ENCODE measurements at places on chromosomes 4 and X.

- no peak for DNase-seq
Measured at GRCh38 chr4:179624768-179625181, 2182.5 kb upstream of the AGA start.

GRCh38 chr4:89071311-89071710, 14.3 kb upstream of the FAM13A start:
- DNase-seq, result no peak

DNA sequence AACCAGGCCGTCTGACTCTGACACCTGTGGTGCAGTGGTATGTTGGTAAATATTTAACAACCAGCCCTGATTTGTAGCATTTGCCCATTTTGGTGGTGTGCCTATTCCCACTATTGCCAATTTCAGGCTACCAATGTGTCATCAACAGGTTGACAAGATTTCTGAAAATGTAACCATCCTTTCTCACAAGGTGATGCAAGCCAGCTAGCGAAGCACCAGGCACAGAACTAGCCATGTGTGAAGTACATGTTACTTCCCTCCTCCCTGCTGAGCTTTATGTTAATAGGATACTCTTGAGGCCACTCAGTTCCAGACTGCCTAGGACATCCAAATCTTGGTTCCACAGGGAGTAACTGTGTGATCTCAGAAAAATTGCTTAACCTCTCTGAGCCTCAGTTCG, 7.2 kb upstream of the MAMLD1 start:
- no peak for DNase-seq

- no peak for DNase-seq
Measured at GRCh38 chr4:169677150-169677748, 56.9 kb downstream of the CLCN3 start.

DNA sequence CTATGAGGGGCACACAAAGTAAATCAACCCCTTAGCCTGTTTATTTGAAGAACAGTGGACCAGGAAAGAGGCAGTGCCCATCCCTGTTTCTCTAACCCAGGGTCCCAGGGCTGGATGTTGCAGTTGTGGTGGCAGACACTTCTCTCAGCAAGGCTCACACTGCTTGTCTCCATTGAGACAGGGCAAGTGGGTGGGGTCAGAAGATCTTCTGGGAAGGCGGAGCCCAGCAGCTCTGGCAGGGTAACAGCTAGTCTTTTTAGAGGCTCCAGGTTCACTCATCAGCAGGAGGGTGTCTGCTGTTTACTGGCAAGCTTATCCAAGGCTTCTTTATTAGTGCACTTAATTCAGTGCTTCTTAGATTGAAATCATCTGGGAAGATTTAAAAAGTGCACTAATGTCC, 659.8 kb upstream of the DIPK2B start:
- DNase-seq, result no peak

DNA sequence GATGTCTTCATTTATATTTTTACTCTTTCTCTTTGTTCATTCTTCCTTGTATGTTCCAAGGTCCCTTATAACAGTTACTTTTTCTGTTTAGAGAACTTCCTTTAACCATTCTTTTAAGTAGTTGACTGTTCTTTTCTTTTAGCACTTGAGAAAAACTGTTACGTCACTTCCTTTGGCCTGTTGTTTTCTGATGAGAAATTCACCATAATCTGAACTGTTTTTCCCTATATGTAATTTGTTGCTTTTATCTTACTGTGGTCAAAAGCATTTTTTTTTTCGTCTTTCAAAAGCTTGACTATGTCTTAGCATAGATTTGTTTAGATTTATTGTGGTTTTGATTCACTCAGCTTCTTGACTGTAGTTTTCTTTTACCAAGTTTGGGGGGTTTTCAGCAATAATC, 1660.3 kb upstream of the PCDH10 start:
- DNase-seq, result no peak

DNA sequence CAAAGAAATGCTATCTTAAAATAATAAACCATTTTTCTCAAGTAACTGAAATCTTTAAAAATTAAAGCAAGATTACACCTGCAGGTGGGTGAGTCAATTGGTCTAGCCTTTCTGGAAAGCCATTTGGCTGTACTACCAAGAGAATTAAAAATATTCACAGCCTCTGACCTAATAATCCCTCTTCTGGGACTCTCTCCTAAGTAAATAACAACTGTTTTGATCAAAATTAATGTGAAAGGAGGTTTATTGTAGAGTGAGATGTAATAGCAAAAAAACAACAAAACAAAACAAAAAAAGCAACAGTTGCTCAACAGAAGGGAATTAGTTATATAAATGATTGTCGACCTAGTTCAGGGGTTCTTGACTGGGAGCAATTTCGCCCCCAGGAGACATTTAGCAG, 89.0 kb downstream of the GEMIN8 start:
- DNase-seq, result no peak

- DNase-seq, result no peak
Measured at GRCh38 chr4:112702892-112703291, 65.9 kb downstream of the LARP7 start.

DNA sequence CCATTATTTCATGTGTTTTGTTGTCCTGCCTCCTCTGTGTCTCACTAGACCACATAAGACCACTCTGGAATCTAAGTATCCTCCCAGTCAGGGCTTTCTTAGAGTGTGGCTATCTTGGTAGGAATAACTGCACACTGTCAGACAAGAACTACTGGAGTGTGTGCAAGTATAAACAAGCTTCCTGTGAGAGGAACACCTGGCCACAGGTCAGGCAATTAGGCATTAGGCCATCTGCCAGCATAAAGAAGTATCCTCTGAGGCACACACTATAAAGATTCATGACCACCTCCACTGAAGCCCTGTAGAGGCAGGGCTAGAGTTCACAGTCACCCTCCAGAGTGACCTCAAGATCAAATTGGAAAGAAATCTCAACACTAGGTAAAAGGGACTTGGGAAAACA, 507.0 kb upstream of the PABPC4L start:
- no peak for DNase-seq

DNA sequence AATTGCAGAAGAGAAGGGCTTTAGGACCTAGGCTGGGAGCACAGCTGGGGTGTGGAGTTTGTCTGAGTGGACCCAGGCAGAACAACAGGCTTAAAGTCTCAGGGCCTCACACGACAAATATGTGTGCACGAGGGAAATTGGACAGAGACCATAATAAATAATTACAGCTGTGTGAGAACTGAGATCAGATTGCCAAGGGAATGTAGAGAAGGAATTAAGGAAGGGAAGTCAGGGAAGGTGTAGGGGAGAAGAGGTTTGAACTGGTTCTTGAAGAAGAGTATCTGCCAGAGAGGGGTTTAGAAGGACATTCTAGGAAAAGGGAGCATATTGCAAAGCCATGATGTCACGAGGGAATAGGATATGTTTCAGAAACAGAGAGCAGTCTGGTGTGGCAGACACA, 120.7 kb upstream of the TSPAN5 start:
- no peak for DNase-seq

GRCh38 chr4:157558016-157558415, 337.5 kb downstream of the GRIA2 start:
- no peak for DNase-seq

DNA sequence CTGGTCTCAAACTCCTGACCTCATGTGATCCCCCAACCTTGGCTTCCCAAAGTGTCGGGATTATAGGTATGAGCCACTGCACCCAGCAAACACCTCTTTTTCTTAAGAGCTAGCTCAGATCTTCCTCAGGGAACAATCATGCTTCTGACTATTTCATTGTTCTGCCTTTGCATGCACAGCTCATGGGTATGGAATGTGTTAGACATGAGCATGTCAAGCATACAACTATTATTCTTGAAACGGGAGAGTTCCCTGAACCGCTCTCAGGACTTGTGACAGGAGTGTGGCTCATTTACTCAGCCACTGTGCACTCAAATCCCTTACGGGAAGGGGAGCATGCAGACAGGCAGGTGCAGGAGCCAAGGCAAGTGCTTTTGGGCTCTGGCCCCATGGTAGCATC, 231.7 kb upstream of the TAPT1 start:
- no peak for DNase-seq

DNA sequence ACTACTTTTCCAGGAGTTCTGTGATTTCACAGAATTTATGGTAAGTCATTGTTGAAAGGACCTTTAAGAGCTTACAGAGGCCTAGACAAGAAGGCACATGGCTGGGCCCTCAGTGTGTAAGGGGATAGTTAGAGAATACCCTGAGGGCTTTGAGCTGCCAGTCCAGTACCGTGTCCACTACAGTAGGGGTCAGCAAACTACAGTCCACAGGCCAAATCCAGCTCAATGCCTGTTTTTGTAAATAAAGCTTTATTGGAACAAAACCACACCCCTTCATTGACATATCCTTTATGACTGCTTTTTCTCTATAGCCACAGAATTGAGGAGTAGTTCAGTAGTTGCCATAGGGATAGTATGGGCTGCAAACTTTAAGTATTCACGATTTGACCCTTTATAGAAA, 176.2 kb downstream of the MID1 start:
- no peak for DNase-seq

DNA sequence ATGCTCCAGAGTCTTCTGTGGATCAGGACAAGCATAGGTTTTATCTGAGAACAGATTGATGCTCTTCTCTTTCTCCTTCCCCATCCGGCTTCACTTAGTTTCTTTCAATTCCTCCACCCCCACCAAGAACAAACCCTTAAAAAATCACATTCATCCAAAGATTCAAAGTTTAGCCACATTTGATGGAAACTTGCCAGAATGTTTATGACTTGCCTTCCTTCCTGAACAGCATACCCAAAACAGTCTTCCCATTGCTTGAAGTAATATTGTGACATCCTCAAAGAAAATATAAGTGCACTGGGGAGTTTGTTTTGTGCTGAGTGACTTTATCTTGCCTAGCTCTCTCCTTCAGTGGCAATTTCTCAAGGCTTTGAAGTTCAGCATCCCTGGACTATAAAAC, 83.0 kb downstream of the MAGEB17 start:
- DNase-seq, result no peak

DNA sequence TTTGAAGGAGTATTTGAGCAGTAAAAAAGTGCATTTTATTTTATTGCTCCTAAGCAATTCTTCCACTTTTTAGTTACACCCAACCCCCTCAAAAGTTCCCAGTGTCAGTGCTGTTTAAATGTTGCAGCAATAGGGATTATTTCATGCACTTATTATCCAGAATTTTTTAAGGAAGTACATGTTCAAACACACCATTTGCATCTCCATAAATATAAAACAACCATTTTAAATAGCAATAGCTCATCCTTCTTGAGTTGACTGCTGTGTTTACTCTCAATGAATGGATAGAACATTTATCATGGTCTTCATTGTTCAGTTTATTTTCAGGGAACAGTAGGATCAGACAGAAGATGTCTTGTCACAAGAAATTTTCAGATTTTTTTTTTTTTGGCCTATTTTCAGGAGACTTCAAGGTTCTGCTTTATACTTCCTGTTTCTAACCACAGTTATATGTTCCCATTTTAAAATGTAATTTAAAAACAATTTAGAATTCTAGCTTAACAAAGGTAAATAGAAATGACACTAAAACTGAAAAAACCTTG, 171.9 kb downstream of the TMA16 start:
- no peak for DNase-seq

Data from cerebellar nuclear complex (tissue), 1 donor.